ENCODE measurements at places on chromosomes 5 and 9.

DNA sequence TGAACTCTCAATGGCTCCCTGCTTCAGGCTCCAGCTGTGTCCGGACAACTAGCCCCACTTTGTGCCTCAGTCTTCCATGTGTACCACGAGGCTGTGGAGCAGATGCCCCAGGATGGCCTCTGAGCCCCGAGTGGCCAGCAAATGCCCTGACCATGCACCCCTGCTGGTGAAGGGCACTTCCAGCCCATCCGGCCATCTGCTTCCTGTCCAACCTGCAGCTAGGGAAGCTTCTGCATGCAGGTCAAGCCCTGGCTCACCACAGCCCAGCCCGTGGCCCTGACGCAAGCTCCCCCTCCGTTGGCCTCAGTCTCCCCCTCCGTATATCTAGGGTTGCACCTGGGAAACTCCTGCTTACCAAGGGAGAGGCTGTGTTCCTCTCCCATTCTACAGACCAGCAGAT lies 4.8 kb downstream of the NINJ1 start:
- DNase-seq, result no peak

- DNase-seq, result no peak
Observed at GRCh38 chr5:97229688-97230285, 46.7 kb upstream of the RIOK2 start.

DNA sequence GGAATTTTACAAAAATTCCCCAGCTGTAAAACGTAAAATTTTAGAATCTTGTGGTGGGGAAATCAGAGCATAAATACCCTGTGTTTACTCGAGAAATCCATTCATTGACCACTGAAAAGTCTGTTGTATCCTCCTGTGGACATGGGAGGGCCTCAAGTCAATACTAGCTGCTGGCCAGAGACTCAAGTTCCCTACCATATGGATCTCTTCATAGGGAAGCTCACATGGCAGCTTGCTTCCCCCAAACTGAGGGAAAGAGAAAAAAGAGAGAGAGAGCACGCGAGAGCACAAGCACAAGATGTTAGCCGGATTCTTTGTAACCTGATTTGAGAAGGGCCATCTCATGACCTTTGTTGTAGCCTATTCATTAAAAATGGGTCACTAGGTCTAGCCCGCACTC lies 591.9 kb downstream of the LRRC70 start:
- DNase-seq, result no peak

DNA sequence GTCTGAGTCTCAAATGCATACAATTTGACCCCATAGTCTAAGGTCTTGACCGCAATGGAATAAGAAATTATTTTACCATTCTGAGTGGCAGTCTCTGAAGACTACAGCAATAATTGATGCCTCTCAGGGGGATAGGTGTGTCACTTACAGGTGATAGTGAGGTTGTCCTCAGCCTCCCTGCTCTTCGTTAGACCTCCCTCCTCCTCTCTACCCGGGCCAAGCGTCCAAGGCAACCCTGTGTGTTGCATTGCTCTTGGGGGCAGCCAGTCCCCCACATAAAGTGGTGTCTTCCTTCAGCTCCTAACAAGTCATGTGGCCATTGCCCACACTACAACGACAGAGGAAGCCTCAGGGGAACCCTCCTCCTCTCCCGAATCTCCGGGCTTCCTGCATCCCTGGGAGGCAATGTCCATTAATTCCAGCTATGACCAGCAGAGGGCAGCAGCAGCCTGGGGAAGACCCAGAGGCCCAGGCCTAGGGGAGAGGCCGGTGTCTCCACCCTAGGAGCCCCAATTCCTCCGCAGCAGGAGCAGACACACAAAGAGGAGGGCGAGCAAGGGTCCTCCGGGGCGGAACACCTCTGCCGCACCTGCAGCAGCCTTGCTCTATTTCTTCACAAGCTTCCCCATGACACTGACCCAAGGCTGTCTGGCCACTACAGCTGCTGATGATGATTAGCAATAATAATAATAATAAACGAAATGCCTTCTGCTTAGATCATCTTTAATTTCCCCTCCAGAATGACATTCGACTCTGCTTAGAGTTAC lies 134.8 kb downstream of the KCNIP1 start:
- peak; percentile 29 for DNase-seq

GRCh38 chr5:84163671-84164070 lies 221.0 kb downstream of the EDIL3 start:
- no peak for DNase-seq

- DNase-seq, result no peak
Observed at GRCh38 chr5:142096382-142096781, 12.2 kb upstream of the NDFIP1 start.

GRCh38 chr9:123769719-123770118 lies 160.2 kb downstream of the DENND1A start:
- no peak for DNase-seq

DNA sequence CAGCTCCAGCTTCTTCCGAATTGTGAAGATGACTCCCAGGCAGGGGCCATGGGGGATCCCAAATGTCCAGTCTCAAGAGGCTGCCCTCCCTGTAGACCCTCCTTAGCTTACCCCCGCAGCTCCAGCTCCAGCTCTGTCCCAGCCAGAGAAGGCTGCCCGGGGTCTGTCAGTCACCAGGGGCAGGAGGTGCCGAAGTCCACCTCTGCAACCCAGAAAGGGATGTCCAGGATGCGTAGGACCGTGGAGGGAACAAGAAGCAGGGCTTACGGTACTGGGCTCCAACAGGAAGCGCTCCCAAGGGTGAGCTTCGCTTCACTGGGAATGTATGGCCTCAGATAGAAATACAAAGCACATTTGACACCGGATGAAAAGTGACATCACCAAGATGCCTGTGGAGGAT lies 6.0 kb downstream of the IPPK start:
- DNase-seq, result no peak

DNA sequence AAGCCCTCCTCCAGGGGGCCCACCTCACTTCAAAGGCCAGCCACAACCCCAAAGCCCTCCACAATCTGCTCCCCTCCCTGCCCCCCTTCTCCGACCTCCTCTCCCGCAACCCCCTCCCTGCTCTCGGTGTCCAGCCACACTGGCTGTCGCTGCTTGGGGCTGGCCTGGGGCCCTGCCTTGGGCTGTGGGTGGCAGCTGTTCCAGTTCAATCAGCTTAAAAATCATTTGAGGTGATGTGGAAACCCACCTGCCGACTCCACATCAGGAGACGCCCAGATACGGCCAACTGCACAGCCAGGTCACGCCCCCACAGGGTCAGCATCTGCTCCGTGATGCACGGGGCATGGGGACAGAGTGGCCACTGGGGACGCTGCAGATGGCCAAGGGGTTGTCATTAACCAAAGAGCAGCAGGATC lies 107.0 kb upstream of the MVB12B start:
- no peak for DNase-seq

DNA sequence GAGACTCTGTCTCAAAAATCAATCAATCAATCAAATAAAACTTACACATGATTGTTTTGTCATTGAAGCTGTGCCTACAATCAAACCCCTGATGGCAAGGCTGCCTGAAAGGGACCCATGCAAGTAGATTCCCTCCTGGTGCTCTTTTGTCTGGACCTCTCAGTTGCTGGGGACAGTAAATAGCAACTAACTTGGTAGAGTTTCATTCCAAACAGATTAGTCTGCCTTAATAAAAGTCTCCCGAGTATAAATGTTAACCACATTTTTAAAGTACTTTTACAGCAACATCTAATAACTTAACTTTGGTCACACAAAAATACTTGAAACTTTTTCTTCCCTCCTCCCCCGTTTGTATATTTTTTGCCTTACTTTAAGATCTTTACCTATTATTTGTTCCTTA lies 105.5 kb downstream of the FEM1C start:
- DNase-seq, result no peak

DNA sequence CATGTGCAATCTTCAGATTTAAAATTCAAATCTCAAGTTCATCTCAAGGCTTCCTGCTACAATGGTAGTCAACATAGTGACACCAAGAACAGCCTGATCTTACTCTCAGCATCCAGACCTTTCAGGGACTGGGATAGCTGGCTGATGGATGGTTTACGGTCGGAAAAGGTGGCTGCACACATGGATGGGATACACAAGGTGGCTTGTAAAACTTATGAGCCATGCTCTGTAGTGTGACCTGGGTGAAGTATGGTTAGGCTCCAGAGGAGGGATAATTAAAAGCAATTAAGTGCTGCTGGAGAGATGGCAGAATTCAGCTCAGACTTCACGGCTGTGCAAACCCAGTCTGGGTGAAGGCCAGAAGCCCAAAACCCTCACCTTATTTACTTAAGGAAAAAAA lies 379.5 kb downstream of the NFIB start:
- no peak for DNase-seq

DNA sequence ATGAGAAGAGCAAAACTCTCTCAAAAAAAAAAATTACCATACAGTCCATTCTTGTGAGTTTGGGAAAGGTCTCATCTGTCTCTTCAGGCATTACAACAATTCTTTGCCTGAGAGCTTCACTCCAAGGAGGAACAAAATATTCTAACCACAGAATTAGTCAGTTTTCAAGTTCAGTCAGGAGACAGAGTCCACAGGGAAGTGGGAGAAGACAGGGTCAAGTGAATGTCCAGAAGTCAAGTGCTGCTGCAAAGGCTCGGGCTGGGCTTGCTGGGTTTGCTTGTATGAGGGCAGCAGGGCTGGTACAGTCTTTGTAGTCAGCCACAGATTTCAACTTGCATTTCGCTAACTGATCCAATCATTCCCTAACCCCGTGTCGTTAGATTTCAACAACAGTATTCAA lies 17.6 kb upstream of the HEXB start:
- no peak for DNase-seq

DNA sequence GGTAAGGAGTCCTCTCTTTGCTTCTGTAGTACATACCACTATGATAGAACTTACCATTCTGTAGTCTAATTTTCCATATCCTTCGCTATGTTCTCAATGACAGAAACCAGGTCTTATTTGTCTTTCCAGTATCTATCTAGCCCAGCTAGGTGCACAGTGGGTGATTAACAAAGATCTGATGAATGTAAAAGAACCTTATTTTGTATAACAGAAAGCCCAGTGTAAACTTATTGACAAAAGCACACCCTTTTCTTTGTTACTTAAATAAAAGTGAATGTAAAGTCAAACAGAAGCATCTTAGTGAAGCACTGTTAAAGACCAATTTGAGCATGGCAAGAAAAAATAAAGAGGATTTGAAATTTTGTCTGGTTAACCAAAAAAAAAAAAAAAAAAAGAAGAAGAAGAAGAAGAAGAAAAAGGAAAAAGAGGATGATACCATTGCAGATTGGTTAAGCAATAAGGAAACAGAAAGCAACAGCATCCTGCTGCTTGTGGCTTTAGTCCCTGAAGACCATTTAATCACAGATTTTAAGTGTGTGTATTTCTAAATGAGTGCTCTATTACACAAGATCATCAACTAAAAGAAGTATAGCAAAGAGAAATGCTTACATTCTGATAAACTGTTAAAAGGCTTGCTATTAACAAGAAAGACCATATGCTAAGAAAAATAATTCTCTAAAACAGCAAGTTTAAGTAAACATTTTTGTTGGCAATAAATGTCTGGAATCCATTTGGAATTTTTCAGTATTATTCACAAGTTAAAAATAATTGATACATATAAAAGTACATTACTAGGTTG lies 21.2 kb downstream of the MEGF9 start:
- DNase-seq, result no peak

DNA sequence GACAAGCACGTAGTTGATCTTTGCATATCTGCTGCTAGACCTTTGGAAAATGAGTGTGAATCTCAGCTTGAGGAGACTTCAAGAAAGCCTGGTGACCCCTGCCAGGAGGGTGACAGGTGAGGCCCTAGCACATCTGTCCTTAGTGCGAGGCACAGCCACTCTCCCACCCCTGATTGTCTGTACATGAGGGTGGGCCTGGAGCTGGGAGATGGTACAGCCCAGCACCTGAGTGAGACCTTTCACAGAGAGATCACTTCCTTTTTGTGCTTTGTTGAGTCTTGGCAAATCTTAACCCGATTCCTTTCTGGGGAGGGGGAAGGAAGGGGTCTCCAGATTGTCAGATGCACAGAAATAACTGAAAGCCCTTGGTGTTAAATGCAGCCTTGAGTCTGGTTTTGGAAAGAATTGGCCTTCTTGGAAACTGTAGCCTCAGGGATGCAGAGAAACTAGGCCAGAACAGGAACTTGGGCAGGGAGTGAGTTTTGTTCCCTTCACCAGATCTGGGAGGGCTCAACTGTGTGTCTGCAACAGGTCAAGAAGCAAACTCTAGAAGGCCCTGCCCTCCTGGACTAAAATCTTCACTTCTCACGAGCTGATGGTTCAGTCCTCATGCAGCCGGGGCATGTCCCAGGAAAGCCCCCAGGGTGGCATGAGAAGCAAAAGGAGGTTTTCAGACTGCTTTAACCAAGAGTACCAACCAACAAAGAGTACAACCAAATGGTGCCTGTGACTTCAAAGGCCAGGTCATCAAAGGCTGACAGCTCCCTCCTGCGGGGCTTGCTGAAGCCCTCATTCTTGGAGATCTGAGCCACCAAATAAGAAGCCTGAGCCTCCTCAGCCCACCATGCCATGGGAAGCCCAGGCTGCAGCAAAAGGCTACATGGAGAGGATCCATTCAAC lies 20.8 kb upstream of the SEMA4D start:
- DNase-seq, result no peak

GRCh38 chr9:91751922-91752321 lies 198.1 kb downstream of the ROR2 start:
- DNase-seq, result no peak

GRCh38 chr9:113215132-113215531 lies 5.9 kb downstream of the FKBP15 start:
- no peak for DNase-seq

DNA sequence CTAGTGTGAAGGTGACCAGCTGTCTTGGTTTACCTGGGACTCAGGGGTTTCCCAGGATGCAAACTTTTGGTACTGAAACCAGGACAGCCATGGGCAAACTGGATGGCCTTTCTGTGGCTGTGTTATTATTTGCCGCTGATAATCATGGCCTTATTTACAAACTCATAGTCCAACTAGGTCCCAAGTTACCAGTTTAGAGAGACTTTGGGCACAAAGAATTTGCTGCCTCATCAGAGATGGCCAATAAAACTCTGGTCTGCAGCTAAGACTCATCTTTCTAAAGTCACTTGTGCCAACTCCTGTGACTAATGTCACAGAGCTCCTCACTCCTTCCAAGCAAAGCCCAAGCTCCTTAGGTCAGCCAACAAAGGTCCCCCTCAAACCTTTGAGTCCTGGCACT lies 47.5 kb upstream of the PLPP6 start:
- no peak for DNase-seq

- no peak for DNase-seq
Observed at GRCh38 chr5:125041798-125042197, 295.4 kb upstream of the ZNF608 start.

- DNase-seq, result no peak
Observed at GRCh38 chr9:100440071-100440470, 13.1 kb downstream of the MSANTD3 start.

DNA sequence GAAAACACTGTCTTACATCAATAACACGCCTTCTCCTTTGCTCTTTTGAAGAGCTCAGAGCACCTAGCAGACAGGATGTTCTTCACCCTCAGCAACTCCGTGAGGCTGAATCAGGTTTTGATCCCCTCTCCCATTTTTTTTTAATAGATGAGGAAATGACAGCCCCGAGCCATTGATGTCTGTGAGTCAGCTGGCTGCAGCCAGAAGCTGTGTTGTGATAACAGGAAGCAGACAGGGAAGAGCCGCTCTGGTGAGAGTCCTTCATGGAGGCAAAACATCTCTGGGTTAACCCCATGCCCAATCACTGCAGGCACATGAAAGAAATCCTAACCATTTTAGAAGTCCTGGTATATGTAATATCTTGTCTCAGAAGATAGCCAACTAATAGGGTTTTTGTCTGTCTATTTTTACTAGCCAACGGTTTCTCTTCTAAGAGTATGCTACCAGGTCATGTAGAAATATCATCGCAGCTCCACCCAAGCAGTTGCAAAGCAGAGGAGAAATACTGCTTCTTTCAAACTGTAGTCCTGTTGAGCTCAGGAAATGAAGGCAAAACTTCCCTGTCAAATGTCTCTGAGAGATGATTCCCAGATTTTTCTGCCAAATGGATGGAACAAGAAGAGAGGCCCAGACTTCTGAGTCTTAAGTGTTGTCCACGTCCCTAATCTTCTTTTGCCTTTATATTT lies 568.9 kb downstream of the CCDC171 start:
- no peak for DNase-seq
